GM13976 (cell line): ENCODE measurements at places on chromosomes 11 and 22.

DNA sequence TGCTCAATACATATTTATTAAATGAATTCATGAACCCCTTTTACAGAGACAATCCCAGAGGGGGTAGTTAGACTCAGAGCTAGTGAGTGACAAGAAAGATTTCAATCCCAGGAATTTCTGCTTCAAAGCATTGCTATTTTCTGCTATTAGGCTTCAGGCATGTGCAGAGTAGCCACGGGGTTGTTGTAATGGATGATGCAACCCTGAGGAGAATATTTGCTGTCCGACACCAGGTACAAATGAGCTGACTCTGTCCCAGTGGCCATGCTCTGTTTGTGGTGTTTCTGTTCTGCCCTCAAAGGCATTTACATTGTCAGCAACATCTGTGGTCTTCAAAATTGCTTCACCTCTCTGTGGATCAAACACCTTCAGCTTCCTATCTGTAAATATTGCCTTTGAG is 102.6 kb downstream of the CSNK2A3 start:
- no peak for DNase-seq

- DNase-seq, result peak; percentile 83
Observed at GRCh38 chr22:37163575-37164504, 14.1 kb upstream of the IL2RB start.

GRCh38 chr11:34877375-34877975 is 38.7 kb downstream of the APIP start:
- DNase-seq, result no peak

DNA sequence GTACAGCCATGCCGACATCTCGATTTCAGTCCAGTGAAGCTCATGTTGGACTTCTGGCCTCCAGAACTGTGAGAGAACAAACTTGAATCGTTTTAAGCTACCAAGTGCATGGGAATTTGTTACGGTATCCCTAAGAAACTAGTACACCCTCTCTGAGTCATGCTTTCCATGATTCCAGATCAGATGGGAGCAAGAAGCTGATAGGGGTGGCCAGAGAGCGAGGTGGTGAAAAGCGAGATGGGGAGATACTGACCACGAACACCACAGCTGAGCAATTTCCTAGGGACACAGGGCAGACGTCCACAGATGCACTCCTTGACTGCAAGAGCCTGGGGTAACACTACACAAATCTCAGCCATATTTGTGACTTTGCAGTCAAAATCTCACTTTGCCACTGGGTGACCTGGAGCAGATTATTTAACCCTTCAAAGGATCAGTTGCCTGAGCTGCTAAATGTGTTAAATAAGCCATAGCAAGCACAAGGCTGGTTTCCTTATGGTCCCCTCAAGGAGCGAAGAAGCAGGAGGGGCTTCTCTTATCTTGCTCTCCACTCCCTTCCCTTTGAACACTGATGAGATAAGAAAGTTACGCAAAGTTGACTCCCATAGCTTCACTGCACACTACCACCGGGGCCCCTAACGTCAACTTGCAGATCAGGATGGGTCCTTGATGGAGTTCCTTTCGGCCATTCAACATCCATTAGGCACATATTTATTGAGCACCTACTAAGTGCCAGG is 22.6 kb upstream of the RCN1 start:
- no peak for DNase-seq

DNA sequence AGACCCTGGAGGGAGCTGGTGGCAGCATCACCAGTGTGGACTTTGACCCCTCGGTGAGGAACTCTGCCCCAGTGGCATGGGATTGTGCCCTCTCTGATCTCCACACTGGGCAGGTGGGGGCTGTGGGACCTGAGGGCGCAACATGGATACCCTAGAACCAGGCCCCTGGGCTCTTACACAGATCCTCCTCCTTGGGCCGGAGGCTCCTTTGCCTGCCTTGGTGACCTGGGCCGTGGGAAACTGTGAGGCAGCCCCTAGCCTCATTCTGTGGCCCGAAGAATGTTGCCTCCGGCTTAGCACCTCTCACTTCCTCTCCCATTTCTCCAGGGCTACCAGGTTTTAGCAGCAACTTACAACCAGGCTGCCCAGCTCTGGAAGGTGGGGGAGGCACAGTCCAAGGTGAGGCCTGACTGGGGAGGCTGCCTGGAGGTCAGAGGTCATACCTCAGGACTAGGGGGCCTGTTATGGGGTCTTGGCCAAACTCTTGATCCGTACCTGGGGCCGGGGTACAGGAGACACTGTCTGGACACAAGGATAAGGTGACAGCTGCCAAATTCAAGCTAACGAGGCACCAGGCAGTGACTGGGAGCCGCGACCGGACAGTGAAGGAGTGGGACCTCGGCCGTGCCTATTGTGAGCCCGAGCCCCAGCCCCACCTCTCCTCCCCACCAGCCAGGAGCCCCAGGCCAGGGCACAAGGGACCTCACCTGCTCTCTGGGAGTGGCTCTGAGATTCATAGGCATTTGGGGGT is 12.2 kb downstream of the ATG16L2 start:
- no peak for DNase-seq

DNA sequence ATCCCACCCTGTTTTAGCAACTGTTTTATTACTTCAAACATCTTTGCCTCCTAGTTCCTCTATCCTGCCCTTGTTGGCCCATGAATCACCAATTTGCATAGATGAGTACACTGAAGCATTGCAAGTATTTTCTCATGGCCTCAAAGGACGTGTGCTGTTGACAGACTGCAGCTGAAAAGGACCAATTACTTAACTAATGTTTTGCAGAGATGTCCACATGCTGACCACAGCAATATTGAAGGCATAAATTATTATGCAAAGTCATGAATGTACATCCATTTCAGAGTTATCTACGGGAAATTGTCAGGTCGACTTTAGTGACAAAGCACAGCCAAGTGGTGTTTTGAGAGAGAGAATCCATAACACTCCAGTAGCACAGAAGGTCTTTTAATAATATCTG is 64.8 kb downstream of the CADM1 start:
- no peak for DNase-seq

DNA sequence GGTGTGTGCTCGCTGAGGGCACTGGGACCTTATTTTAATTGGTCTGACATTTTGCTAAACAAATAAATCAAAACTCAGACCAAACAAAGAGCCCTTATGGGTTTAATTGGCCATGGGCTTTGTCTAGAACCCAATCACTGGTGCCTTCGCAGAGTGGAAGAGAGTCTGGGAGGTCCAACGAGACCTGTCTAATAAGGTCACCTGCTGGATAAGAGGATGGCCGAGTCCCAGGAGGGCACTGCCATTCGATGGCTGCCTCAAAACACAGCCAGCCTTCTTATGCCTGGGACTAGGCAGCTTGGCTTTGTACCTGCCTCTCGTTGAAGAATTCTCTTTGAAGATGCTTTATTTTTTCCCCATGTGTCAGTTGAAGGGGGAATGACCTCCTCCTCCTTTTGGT is 171.1 kb downstream of the CEP164 start:
- DNase-seq, result no peak

- DNase-seq, result no peak
Observed at GRCh38 chr11:26442131-26442530, 110.2 kb downstream of the ANO3 start.
